ENCODE measurements at places on chromosomes 3 and 15.

- DNase-seq: peak; percentile 46
Observed at GRCh38 chr15:98651581-98652220, 3.4 kb downstream of the IGF1R start.

DNA sequence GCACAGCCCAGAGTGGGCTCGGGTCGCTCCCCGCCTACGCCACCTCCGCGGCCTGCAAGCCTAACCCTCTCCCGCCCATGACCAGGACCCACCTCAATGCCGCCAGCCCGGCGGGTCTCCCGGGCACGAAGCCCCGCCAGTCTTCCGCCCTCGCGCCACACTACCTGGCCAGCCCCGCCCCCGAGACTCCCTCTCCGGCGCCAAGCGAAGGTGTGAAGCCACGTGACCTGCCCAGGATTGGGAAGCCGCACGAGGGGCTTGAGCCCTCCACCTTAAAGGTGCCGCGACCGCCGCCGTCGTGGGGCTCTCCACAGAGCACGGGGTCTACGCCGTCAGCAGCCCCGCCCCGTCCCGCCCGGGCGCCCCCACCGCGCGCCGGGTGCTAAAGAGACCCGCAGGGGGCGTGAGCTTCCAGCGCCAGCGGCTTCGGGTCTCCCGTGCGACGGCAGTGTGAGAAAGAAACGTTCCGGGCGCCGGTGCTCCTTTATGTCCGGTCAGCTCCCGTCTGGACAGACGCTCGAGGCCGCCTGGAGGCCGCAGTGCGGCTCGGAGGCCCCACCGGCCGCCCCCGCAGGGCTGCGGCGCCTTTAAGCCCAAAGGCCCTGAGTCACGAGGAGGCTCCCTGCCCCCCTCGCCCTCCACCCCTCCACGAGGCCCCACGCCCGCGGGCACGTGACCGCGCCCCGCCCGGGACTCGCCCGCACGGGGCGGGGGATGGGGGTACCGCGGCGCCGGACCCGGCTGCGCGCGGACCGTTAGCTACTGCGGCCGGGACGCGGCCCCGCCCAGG, at the start of gene CPEB1:
CPEB1 (minus strand) TSS at position 319 of the 790 bp plus-strand sequence. CDS start 18,904 bp downstream, outside the sequence.
- no peak for DNase-seq

DNA sequence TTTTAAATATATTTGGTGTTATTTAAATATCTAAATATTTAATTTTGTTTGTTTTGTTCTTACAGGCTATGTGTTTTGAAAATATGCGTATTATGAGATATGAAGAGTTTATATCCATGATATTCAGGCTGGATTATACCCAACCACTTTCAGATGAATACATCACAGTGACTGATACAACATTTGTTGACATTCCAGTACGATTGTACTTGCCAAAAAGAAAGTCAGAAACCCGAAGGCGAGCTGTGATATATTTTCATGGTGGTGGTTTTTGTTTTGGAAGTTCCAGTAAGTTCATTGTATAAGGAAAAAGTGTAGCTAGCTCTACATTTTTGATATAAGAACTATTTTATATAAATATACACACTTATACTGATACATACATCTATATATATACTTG, 6.9 kb downstream of the AADACL2 start:
- no peak for DNase-seq

DNA sequence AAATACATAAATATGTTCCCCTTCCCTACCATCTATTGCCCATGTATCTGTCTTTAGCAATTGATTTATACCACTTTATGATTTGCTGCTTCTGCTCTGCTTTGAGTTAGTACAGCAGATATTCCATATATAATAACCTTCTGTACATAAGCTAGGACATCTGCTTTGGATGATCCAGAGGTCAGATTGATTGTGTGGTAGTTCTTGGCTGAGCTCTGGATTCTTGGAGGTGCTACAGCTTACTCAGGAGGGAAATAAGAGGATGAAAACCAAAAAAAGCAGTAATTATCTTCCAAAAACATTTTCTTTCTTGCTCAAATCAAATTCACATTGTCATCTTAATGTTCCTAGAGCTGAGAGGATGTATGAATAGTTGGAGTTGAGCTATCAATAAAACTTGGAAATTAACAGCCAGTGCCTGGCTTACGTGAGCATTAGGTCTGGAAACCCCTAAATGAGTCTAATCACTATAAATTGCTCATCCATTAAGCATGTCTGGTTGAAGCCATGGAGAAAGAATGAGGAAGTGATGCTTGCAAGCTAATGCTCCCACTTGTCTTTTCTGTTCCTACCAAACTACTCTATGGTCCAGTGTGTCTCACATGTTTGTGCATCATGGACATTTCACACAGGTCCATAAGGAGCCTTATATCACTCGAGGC, 36.3 kb upstream of the TMEM42 start:
- no peak for DNase-seq

DNA sequence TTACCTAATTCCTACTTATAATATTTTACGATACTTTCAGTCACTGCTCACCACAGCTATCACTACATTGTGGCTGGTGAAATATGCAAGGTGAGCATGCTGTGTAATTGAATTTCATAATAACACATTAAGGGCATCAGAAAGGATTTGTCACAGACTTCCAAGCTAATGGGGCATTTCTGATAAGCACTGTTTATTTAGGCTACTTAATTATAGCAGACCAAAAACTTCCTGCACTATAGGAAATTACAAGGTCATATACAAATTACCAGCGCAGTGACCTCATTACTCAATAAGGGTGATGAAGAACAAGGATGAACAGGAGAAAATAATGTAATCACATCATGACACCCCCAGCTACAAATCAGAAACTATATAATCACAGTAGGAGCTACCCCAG, 88.6 kb upstream of the FAM3D start:
- DNase-seq: no peak
